ENCODE measurements at places on chromosomes 2 and 18.

DNA sequence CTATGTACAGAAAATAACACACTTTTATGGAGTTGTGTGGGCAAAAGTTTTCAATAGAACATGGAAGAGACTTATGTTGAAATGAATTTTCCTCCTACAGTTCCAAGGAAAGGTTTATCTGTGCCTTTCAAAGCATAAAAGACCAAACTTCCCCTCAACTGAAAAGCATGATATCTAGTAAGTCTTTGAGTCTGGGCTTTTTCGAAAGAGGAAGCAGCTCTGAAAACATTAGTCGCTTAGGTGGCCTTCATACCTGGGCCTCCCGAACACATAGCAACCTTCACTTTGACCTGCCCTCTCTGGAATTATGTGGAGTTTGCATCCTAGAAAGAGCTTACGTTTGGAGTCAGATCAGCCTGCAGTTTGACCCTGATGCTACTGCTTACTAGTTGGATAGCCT, 4.8 kb upstream of the CAPN14 start:
- DNase-seq: no peak

DNA sequence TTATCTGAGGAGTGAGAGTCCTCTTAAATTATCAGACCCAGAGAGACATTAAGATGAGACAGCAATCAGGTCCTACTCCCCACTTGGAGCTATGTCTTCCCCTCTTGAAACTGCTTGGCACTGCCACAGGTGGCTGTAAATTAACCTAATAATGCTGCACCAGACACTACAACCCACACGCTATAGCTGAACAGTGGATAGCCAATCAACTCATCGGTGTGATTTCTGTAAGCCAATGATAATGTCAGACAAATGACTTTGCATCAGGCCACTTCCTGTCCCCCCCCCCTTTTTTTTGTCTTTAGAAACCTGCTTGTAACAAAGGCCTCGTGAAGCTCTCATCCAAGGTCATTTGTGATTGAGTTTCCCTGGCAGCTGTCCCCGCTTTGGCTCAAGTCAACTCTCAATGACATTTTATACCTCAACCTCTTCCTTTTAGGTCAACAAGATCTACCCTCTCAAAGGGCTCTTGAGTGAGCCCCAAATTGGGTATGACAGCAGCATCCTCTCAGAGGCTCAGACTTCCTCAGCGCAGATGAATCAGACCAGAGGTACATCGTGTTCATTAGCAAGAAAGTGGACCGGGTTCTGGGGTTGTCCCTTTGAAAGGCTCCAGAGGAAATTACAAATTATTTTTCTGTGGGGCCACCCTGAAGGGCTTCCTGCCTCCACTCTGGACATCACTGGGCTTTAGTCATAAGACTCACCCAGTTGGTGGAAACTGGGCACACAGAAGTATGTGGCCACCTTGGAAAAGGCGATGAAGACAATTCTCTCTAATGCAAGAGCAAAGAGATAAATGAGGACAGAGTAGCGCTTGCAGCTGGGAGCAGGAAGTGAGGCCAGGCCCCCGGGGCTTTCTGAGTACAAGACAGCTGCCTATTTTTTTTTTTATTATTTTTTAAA, 73.6 kb downstream of the COPS8 start:
- no peak for DNase-seq

GRCh38 chr18:59823596-59824195, 76.1 kb upstream of the PMAIP1 start:
- DNase-seq: peak; percentile 55

DNA sequence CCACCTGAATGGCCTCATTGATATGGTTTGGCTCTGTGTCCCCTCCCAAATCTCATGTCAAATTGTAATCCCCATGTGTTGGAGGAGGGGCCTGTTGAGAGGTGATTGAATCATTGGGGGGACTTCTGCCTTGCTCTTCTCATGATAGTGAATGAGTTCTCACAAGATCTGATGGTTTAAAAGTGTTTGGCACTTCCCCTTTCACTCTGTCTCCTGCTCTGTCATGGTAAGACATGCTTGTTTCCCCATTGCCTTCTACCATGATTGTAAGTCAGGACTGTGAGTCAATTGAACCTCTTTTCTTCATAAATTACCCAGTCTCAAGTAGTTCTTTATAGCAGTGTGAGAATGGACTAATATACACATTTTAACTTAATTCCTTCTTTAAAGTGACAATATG, 146.8 kb upstream of the KCNJ3 start:
- no peak for DNase-seq

DNA sequence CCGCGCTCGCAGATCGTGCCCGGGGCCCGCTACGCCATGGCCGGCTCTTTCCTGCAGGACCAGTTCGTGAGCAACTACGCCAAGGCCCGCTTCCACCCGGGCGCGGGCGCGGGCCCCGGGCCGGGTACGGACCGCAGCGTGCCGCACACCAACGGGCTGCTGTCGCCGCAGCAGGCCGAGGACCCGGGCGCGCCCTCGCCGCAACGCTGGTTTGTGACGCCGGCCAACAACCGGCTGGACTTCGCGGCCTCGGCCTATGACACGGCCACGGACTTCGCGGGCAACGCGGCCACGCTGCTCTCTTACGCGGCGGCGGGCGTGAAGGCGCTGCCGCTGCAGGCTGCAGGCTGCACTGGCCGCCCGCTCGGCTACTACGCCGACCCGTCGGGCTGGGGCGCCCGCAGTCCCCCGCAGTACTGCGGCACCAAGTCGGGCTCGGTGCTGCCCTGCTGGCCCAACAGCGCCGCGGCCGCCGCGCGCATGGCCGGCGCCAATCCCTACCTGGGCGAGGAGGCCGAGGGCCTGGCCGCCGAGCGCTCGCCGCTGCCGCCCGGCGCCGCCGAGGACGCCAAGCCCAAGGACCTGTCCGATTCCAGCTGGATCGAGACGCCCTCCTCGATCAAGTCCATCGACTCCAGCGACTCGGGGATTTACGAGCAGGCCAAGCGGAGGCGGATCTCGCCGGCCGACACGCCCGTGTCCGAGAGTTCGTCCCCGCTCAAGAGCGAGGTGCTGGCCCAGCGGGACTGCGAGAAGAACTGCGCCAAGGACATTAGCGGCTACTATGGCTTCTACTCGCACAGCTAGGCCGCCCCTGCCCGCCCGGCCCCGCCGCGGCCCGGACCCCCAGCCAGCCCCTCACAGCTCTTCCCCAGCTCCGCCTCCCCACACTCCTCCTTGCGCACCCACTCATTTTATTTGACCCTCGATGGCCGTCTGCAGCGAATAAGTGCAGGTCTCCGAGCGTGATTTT, 7.6 kb downstream of the TBR1 start:
- no peak for DNase-seq

- DNase-seq: peak; percentile 16
Observed at GRCh38 chr2:2536416-2537056, 205.5 kb upstream of the MYT1L start.

DNA sequence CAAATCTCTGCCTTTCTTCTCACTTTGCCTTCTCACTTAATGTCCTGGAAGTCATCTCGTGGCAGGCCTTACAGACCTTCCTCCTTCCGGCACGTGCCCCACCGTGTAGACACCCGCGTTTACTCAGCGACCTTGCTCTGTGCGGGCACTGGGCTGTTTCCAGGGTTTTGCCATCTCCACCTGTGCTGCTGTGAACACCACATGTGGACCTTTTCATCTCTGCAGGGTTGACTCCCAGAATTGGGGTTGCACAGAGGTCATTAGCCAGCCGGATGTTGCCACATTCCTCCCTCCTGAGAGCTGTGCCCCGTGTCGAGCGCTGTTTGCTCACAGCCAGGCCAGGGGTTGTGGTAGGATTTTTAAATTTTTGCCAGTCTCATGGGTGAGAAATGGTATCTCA, 25.4 kb downstream of the KCNG2 start:
- no peak for DNase-seq

GRCh38 chr2:101974663-101975062, 17.1 kb upstream of the IL1R2 start:
- DNase-seq: no peak

DNA sequence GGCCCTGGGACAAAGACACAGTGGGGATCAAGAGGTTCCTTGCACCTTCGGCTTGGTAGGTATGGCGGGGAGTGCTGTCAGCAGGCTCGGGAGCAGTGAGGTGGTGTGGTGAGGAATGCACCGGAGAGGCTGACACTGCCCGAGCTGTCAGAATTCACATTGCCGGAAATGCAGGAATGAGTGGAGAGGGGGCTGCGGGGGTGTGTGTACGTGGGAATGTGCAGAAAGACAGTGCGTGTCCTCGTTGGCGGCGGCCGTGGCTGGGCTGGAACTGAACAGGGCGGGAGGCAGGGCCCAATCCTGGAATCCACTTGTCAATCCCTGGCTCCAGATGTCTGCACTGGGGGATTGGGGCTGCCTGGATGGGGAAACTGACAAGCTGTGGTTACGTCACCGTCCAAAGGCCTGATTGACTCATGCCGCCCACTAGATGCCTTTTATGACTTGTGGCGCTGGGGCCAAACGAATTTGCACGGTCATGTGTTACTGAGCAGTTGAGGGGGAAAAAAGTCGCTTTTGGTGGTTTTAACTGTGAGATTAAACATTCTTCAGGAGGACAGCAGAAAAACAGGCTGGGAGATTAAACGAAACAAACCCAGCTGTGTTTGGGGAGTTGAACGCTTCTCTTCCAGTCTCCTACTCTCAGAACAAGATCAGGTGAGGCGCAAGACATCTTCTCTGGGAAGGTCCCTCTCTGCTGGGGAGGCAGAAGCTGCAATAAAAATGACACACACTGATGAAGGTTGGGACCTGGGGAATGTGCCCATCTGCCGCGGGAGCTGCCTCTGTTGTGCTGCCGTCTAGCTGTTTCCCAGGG, 189.4 kb upstream of the GLI2 start:
- DNase-seq: no peak

DNA sequence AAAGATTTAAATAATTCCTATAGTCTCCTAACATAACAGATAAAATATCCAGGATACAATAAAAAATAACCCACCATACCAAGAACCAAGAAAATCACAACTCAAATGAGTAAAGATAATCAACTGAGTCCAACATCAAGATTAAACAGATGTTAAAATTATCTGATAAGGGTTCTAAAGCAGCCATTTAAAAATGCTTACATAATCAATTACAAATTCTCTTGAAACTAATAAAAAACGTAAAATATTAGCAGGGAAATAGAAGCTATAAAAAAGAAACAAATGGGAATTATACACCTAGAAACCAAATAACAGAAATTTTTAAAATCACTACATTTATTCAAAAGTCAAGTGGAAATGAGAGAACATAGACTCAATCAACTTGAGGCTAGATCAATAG, 297.7 kb upstream of the RAB6C start:
- DNase-seq: no peak

- no peak for DNase-seq
Observed at GRCh38 chr2:120809151-120809550, 73.5 kb downstream of the GLI2 start.

DNA sequence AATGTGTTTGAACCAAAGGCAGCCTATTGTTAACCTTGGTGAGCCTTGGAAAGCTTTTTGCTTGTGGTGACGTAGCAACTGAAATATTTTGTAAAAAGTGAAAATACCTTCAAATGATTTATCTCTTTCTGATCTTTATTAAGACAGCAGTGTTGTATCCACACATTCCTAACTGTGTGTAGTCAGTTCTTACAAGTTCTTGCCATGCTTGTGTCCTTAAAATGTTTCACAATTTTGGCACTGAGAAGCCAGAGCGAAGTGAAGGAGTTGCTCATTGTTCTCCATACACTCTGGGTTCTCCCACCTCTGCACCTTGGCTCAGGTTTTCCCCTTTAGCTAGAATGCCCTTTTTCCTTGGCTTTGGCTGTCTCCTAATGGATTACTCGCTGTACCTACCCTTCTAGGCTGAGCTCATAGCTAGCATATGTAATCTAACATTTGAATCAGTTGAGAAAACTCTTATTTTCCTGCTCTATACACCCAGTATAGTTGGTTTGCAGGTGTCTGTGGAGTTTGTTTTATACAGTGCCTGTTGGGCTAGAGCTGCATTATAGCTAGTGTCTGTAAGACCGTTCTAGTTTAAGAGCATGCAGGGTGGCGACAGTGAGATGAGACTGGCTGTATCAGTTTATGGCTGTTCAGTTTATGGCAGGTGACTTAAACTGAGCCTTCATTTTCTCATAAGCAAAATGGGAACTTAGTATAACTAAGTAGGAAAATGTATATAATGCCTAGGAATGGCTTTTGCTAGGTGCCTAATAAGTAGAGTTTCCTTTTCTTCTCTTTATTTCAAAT, 45.5 kb downstream of the FMNL2 start:
- DNase-seq: no peak

DNA sequence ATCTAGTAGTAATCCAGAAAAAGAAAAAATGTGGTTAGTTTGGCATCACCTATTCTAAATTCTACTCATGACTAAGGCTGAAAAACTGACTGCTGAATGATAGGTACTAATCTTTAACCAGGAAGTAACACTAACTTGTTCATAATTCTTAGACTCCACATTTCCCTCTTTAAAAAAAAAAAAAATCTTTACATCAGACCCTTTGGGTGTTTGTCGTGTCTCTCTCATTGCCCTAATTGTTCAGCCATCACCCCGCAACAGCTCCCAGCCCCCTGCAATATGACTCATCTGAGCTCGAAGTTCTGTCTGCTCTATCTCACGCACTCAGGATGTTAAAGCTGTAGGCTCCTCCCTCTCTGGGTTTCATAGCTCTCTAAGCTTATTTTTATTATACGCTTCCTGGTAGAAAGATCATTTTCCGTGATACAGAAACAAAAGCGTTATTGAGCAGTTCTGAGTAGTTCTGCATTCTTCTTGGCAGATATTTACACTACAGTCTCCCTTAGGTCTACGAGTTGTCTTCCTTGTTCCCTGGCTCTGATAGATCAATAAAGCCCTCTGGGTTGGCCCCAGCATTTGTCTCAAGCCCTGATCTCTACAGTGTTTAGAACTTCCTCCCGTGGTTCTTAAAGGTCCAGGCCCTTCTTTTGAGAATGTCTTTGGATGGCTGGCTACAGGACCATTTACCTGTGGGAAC, 95.6 kb downstream of the TNFRSF11A start:
- DNase-seq: no peak

DNA sequence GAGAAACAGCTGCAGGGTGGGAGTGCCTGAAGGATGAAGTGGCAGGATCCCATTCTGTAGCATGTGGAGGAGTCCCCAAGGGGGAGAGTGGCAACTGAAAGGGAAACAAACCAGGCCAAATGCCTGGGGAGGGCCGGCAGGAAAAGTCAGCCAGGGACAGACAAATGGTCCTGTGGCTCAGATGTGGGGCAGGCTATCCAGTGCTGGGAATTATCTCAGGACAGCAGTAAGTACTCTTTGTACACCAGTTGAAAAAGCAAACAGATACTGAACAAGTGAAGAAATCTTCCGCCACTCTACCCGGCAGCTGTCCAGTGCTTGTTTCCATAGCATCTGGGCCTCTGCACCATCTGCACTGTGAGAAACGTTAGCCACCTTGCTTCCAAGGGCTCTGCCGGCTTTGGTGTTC, 408.9 kb downstream of the LRATD1 start:
- no peak for DNase-seq

- DNase-seq: no peak
Observed at GRCh38 chr18:68778280-68778886, 19.5 kb upstream of the CCDC102B start.

- no peak for DNase-seq
Observed at GRCh38 chr2:126657636-126658318, 1.8 kb downstream of the GYPC start.

- DNase-seq: no peak
Observed at GRCh38 chr2:198490748-198491147, 686.4 kb downstream of the PLCL1 start.

GRCh38 chr2:156339865-156340264, 7.3 kb upstream of the NR4A2 start:
- no peak for DNase-seq

GRCh38 chr2:174518395-174518794, 31.6 kb upstream of the GPR155 start:
- no peak for DNase-seq

GRCh38 chr2:119888680-119889079, 124.2 kb upstream of the EPB41L5 start:
- no peak for DNase-seq

Data from NCI-H774 (cell line).